Ecto neural progenitor cell (in vitro differentiated cells): ENCODE measurements at places on chromosomes 3 and 15.

- no peak for DNase-seq
Observed at GRCh38 chr3:64995857-64996551, 308.2 kb upstream of the ADAMTS9 start.

DNA sequence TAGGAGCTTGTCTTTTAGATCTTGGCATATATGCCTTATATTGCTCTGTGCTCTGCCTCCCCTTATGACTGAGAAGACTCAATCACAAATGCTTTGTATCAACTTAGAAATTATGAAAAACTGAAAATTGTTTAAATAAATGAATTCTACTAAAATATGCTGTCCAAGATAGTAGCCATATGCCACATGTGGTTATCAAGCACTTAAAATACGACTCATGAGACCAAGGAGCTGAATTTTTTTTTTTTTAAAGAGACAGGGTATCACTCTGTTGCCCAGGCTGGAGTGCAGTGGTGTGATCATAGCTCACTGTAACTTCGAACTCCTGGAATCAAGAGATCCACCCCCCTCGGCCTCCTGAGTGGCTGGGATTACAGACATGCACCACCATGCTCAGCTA, 118.3 kb downstream of the RFTN1 start:
- DNase-seq, result no peak

- DNase-seq, result no peak
Observed at GRCh38 chr3:194404365-194405140, 5.5 kb upstream of the GP5 start.

DNA sequence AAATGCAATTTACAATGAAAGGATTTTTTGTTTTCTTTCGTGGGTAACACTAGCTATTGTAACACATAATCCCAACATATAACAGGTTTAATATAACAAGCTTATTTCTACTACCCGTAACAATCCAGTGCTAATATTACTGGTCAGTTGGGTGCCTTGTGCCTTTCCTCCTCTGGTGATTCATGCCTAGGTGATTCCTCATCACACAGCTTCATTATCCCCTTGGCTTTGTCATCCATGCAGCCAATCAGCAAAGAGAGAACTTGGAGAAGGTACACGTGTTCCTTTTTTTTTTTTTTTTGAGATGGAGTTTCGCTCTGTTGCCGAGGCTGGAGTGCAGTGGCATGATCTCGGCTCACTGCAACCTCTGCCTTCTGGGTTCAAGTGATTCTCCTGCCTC, 30.7 kb downstream of the CHST14 start:
- DNase-seq, result no peak

- no peak for DNase-seq
Observed at GRCh38 chr3:43260412-43260811, 25.9 kb upstream of the SNRK start.

GRCh38 chr3:169966951-169967915, 626 bp downstream of the SEC62 start:
- DNase-seq, result no peak

DNA sequence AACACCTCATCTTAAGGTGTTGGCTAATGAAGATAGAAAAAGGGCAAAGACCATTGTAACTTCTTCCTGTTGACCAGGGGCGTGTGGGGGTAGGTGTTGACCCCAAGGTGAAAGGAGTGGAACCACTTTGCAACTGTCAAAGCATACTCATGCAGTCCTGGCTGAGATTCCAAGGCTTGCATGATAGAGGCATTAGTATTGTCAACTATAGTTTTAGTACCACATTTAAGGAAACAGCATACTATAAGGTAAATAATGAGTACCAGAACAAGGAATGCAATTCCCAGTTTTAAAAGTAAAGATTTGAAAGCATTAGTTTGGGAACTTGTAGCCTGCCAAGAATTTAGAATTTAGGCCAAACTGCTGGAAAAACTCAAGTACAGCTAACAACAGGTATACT, 27.8 kb upstream of the ADGRG7 start:
- DNase-seq, result no peak

DNA sequence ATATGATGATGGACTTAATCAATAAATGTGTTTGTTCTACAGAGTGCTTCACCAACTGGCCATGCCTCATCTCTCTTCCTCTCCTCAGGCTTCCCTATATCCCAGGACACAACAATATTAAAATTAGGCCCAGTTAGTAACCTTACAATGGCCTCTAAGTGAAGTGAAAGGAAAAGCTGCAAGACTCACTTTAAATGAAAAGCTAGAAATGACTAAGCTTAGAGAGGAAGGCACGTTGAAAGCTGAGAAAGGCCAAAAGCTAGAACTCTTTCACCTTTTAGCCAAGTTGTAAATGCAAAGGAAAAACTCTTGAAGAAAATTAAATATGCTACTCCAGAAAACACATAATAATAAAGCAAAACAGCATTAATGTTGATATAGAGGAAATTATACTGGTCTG, 1010.3 kb downstream of the NAALADL2 start:
- no peak for DNase-seq

DNA sequence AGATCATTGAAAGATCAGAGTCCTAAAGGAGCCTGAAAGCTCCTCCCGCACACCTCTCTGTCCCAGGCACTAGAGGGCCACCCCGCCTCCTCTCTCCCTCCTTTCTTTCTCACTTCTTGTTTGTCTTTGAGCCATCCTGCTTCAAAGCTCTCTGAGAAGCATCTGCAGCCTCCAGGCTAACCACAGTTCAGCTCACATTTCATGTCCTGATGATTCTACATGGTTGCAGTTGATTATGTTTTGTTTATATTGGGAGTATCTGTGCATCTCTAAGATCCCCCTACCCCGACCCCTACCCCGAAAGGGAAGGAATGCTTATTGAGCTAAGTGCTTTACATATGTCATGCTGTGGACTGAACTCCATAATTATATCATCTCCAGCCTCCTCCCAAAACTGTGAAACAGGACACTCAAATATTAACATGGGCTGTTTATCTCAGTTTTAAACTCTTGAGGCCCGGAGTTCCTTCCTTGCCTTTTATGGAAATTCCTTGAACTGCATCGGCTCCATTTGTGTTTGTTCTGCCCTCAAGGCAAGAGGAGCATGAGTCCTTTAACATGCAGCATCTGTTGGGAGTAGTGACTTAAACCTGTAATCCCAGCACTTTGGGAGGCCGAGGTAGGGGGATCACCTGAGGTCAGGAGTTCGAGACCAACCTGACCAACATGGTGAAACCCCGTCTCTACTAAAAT, 30.9 kb downstream of the MGLL start:
- no peak for DNase-seq

- no peak for DNase-seq
Observed at GRCh38 chr15:29917600-29918597, 95.6 kb upstream of the TJP1 start.

- no peak for DNase-seq
Observed at GRCh38 chr3:86963611-86964010, 27.3 kb downstream of the VGLL3 start.

- DNase-seq, result no peak
Observed at GRCh38 chr3:50089609-50089945, 858 bp downstream of the RBM5 start.

DNA sequence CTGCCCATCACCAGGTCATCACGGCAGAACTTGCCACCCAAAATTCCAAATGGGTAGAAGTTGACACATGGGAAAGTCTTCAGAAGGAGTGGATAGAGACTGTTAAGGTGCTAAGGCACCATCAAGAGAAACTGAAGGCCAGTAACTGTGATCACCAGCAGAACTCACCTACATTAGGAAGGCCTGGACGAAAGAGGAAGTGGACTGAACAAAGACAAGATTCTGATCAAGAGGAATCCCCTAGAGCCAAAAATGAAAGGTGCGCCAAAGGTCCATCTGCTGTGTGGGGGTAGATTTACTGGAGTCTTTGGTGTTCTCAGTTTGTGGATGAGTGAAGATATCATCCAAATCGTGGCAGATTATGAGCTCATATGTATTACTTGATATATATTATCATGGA, 46.3 kb upstream of the P3H2 start:
- DNase-seq, result no peak

- DNase-seq, result no peak
Observed at GRCh38 chr15:42845581-42845980, 75.0 kb downstream of the TTBK2 start.

DNA sequence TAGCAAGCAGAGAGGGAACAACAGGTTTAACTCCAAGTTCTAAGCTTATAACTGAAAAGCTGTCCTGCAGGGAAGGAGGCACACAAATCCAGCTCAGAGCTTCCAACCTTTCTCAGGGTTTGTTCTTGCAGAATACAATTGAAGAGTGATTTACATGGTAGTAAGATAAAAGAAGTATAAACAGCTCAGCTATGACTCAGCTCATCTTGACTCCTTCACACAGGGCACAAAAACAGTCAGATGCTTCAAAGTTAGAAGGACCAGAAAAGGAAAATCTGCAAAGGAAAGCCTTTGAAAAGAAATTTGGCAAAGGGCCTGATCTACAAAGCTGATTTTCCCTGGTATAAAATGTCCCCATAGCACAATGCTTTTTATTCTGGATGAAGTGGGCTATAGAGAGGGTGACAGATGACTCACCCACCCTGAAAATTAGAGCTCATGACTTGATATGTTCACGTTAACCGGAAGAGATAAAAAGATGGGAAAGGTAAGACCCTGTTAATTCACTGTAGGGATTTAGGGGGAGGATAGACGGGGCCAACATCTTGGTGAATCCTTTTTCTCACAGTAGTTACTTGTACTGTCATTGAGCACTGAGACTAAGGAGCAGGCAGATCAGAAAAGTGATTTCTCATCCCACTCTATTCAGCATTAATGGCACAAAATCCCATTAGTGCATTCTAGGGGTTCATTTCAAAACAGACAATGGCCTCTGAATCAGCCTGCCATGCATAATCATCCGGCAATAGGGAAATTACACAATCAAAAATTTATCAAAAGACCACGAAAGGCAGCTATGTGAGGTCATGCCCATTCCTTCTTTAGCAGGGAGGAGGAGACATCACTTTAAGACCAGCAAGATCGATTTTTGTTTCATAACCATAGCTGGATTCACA, 143.5 kb downstream of the GAP43 start:
- no peak for DNase-seq

GRCh38 chr15:25329696-25330095, 109.1 kb downstream of the UBE3A start:
- DNase-seq, result no peak

DNA sequence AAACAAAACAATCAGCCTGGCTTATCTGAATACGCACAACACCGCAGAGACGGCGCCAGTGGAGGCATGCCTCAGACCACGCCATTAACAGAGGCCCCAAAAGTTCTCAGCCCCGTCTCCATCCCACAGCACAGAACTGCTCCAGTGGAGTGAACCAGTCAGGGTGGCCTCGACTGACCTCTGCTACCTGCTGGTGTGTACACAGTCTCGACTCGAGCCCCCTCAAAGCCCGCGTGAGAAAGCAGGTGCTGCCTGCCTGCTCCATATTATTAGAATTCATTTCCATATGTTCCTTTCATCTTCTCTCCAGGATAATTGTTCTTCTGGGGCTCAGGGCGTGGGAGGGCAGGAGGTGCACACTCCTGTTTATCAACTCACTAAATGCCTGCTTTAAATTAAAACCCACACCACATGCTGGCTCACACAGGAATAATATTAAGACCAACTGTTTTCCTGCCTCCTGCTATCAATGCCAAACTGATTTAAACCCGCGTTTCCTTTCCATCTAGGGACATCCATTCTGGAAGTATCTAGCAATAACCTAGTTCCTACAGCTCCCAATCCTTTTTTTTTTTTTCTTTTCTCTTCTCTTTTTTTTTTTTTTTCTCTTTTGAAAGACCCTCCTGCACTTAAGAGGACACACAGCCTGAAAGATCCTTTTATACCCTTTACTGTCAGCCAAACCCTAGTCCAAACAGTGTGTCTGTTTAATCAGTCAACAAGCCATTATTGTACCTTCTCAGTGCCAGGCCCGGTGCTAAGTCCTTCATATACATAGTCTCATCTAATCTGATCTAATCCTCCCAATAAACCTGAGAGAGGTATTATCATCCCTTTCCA, 101.2 kb downstream of the TLE3 start:
- DNase-seq, result no peak

- DNase-seq, result no peak
Observed at GRCh38 chr3:69058180-69058946, 6.2 kb upstream of the TMF1 start.

DNA sequence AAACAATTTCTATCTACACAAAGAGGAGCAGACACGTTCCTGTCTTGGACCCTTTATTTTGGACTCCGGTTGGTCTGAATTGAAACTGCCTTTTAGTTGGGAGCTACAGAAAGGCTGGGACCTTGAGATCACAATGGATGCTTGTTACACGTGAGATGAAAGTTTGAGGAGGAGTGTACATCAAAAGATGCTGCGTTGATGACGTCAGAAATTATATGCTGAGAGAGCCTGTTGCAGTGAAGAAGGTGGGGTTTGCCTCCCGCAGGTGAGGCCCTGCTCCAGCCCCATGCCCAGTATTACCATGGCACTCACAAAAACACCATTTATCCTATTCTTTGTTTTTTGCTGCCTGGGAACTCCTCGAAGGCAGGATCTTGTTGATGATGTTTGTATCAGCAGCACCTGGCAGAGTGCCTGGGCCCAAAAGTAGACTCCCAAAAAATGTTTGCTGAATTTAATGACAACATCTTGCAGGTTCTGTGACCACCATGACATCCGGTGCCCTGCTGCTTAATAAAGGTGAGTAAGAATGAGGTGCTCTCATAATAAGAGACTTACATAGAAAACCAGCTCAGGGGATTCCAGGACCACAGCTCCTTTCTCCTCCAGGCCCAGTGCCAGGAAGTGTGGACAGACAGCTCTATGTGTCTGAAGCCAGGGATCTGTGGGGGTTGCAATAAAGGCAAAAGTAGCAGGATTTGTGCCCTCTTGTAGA, 136.1 kb upstream of the UBE2E1 start:
- DNase-seq, result no peak

DNA sequence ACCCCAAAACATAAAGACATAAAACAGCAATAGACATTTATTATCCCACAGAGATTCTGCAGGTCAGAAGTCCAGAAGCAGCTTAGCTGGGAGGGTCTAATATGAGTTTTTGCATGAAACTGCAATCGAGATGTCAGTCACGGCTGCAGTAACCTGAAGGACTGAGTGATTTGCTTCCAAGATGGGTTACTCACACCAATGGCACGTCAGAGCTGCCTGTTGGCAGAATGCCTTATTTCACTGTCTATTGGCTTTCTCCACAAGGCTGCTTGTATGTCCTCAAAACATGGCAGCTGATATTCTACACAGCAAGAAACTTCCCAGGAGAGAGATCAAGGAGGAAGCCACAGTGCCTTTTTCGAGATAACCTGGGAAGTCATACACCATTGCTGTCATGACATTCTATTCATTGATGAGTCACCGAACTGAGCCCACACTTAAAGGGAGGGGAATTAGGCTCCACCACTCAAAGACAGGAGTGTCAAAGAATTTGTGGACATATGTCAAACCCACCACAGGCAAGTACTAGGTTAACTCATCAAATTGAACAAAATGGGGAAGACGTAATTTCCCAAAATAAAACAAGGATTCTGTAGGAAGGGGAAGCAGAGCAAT, 122.2 kb downstream of the SYNPR start:
- DNase-seq, result no peak

GRCh38 chr15:73964736-73965093, 27.4 kb downstream of the STOML1 start:
- peak; percentile 93 for DNase-seq
